NCI-H1436 treated with DMSO at 0.1 percent for 48 hours (cell line): ENCODE measurements at places on chromosomes 7 and 10.
A peak's percentile ranks its signal among the peaks of the same experiment; 100 is the strongest.

GRCh38 chr10:87850742-87851205 lies 12.6 kb downstream of the KLLN start:
- DNase-seq: no peak

- DNase-seq: peak; percentile 31
Observed at GRCh38 chr7:133771788-133772419, 355.2 kb upstream of the LRGUK start.

DNA sequence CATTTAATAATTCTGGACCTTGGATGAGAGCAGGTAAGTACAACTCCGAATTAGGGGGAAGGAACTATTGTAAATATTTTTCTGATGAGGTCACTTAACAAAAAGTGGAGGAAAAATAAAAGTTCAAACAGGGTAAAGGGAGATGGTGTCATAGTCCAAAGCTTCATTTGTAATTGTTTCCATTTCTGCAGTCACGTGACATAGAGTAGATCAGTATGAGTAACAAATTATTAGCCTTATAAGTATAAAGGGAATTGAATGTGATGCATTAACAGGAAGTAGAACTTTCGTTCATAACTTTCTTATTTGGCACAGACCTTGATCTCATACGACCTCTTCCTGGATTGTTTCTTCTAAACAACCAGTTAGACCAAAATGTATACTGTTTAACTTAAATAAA lies 347.2 kb upstream of the TPK1 start:
- DNase-seq: no peak

DNA sequence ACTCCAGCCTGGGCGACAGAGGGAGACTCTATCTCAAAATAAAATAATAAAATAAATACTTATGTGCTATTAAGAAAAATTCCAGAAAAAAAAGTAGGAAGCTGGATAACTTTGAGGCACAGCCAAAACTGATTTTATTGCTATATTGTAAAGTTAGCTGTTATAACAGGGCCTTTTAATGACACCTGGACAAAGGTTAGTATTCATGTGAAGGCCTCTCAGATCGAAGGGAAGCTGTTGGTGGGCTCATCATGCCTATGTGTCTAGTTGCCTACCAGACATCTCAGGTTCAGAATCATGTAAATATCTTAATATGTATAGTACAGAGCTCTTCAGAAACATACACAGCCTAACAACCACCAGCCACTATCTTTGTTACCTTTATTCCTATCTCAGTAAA lies 143.0 kb downstream of the LCOR start:
- DNase-seq: no peak

DNA sequence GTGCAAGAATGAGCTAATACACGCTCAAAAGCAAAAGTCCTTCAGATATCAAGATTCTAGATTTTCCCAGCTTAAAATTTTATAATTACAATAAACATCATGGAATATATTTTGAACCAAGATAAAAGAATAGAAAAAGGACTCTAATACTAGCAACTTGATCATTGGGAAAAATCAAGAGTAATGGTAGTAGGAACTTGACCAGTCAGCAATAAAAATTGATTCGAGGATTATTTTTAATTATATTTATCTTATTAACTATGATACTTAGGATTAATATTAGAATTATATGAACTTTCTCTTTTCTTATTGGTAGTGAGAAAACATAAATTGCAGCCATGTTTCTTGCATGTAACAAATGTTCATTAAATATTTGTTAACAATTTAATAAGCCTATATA lies 152.0 kb downstream of the GNAI1 start:
- DNase-seq: no peak

GRCh38 chr7:130337410-130337971 lies 7.1 kb upstream of the CPA5 start:
- DNase-seq: no peak

DNA sequence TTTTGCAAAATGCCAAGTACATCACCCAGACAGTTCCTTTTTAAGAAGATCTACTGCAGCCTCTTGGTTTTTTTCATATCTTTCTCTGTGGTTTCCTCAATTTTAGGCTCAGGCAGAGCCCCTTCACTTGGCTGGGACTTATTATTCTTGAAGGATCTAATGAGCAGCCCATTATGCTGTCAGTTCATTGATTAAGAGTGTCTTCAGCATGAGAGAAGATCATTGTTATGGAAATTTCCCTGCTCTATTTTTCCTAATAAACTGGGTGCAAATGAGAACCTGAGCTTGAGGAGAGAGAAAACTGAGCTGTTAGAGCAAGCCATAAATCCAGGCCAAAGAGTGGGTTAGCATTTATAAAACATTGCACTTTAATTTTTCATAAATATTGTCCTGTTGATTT lies 146.5 kb downstream of the SEC23IP start:
- no peak for DNase-seq

DNA sequence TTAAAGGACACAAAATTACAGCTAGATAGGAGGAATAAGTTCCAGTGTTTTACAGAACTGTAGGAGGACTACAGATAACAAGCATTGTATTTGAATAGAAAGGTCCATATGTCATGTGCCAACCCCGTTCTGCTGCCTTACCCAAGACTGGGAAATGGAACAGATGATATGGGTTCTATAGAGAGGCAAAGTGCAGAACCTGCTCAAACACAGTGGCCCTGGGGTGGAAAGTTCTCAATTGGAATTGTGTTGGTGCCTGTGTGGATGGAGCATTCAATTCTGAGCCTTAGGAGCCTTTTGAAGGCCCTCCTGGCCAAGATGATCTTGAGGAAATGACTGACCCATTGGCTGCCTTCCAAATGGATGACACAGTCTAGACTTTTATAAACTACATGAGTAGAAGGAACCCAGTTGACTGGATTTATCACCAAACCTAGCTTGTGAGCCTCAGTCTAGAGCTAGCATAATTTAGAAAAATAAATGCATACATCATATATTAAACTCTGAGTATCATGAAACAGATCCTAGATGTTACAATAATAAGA lies 4.1 kb upstream of the PRSS1 start:
- DNase-seq: no peak

GRCh38 chr7:86295526-86295925 lies 348.2 kb upstream of the GRM3 start:
- no peak for DNase-seq

GRCh38 chr7:155676052-155676451 lies 31.6 kb downstream of the RBM33 start:
- no peak for DNase-seq

- no peak for DNase-seq
Observed at GRCh38 chr7:126411032-126411820, 841.5 kb downstream of the GRM8 start.

DNA sequence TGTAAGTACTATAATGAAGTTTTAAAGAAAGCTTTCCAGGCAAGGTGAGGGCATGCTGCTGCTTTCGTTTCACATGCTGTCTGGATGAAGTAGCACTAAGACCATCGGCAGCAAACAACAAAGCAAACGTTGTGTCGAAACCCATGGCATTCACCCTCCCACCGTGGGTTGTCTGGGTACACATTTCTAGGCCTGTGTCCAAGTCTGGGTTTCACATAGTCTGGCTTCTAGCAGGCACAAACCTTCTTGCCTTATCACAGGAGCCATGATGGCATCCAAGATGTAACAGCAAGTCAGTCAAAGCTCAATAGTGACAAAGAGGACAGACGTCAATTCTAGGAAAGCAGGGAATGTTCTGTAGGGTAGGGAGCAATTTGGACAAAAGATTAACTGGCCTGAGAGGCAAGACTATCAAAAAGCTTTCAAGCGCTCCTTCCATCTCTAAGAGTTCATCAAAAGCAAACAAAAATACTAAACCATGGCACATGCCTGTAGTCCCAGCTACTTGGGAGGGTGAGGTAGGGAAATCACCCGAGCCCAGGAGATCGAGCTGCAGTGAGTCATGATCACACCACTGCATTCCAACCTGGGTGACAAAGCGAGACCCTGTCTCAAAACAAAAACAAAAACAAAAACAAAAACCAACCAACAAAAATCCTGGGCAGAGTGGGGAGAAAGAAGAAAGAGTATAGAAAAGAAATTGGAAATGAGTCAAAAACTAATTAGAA lies 42.7 kb downstream of the PAXIP1 start:
- no peak for DNase-seq

GRCh38 chr7:43612599-43613589 lies 30.0 kb downstream of the STK17A start:
- DNase-seq: no peak

DNA sequence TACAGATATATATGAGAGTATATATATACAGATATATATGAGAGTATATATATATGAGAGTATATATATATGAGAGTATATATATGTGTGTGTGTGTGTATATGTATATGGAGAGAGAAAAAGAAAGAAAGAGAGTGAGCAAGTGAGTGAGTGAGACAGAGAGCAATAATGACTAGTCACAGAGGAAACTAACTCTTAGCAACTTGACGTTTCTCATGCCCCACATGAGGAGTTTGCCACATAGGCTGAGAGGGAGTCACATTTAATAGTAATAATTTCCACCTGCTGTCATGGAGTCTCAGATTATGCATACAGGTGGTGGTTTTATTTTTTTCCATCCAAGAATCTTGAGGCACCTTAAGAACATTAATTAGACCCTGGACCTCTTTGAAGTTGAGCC lies 199.9 kb downstream of the GATA3 start:
- no peak for DNase-seq

DNA sequence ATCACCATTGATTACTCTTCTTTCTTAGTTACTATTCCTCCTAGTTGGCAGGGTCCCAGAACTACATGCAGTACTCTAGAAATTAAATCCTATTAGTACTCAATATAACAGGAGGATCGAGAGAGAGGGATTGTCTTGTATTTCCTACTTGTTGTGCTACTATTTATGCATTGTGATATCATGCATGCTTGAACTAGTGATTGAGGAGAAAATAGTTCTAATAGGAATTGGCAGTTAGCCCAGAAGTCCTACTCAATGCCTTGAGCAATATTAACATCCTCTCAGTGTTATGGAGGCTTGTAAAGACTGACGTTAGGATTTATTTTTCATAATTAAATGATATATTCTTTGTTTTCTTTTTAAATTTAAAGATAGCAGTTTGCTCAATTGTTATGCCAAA lies 67.4 kb downstream of the FOXP2 start:
- DNase-seq: peak; percentile 64

DNA sequence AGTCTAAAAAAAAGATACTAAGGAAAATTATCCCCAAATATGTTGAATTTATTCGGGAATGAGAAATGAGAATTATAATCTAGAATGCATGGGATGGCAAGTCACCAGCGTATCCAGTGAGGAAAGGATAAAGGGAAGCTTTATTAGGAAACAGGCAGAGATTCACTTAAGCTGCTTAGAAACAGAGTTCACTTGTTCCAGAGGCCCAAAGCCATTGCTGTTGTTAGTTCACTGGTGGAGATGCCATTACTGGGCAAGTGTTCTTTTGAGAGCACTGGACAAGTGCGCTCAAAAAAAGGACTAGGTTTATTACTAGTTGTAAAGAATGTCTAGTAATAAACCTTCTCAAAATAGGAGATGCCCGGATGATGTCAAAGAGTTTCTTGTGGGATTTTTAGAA lies 51.2 kb downstream of the MICU1 start:
- DNase-seq: no peak

GRCh38 chr10:12631787-12632562 lies 282.6 kb downstream of the CAMK1D start:
- DNase-seq: no peak

DNA sequence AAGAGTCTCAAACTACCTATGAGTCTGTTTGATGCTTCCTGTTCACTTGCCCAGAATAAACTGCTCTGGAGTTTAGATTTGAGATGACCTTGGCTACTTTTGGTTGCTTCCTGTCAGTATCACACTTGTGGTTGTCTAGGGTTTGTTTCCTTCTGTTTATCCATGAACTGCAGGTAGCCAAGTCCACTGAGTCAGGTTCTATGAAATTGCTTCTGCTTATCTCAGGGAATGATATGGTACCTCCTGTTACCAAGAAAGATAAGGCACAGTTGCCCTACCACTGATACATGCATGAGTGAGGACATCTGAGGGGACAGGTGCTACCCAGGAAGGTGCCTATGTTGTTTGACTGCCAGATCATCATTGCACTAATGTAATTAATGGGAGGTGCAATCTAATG lies 15.8 kb upstream of the EEPD1 start:
- no peak for DNase-seq

GRCh38 chr7:116834815-116835504 lies 27.4 kb upstream of the CAPZA2 start:
- no peak for DNase-seq

DNA sequence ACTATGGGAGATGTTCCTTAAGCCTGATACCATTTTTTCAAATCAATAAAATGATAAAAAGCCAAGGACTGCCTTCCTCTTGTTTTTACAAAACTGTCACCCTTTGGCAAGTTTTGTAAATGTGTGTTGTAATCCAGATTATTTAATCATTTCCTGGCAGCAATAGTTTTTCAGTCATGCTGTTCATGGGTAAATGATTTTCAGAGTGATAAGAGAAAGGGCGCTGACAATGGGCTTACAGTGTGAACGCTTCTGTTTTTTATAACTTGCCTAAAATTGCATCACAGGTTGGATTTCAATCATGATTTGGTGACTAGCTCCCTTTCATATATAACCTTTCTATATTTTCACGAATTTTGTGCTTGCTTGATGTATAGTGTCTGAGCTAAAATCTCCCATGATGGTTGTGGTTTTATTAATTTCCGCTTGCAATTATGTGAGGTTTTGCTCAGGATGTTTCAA lies 19.0 kb upstream of the DMBT1 start:
- no peak for DNase-seq

GRCh38 chr7:5431560-5432015 lies 8.0 kb upstream of the TNRC18 start:
- DNase-seq: no peak

GRCh38 chr7:135320268-135320667 lies 86.6 kb downstream of the STRA8 start:
- no peak for DNase-seq

DNA sequence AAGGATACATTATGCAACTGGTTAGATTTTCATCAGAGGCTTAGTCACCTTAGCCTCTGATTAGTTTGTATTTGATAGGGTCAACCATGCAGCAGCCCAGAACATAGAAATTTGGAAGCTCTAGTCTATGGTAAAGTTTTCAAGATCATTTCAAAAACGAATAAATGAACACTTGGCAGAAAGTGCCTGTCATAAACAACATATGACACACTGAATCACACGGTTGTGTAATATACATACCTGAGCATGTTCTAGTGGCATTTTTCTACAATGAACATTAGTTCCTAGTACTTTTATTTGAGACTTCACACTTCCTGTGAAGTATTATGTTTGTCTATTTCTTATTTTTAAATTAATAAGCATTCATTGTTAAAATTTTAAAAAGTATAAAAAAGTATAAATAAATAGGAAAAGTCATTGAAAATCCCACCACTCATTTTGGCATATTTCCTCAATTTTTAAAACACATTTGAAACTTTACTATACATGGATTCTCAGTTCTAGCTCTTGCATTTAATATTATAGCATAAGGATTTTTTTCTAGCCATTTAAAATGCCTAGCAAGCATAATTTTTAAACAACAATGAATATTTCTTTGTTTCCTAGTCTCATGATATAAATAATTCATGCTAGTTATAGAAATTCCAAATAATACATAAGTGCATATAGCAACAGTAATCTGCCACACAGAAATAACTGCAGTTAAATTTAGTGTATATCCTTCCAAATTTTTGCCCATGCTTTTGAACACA lies 25.7 kb upstream of the PRPS1L1 start:
- DNase-seq: no peak
